ENCODE measurements at places on chromosomes 12 and 14.

DNA sequence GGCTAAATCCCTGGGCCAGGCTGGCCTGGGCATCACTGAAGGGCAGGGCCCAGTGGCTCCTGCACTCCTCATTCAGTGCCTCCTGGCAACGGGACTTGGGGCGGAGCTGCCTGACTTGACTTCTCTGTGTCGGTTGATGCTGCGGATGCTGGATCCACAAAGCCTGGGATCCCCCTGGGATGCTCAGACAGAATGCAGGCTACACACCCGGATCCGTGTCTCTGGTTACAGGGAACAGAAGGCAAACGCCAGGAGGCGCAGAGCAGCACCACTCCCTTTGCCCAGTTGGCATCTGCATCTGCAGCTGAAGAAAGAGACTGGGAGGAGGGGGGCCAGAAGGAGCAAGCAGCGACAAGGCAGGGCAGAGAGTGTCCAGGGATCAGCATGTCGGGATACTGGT is 154.5 kb upstream of the FKBP4 start:
- no peak for DNase-seq

- no peak for DNase-seq
Observed at GRCh38 chr14:73259837-73260236, 22.5 kb downstream of the PAPLN start.

GRCh38 chr14:56036353-56036752 is 81.9 kb upstream of the PELI2 start:
- DNase-seq: no peak

GRCh38 chr14:65345266-65345665 is 67.3 kb upstream of the FUT8 start:
- DNase-seq: no peak

DNA sequence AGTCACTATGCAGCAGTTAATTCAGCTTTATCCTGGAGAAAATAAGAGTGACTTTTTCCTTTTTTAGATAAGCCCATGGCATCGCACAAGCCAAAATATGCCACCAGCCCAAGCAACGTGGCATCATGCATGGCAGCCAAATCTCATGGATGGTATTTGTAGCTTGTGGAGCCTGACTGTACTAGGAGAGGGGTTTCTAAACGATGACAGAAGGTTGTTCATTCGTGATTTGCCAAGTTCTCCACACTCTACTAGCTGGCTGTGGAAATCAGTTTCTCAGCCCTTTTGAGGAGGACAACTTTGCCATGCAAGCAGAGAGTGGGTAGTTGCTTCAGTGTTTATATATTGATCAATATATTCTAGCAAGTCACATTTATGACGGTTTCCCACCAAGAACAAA is 41.4 kb upstream of the ATXN2 start:
- DNase-seq: no peak

DNA sequence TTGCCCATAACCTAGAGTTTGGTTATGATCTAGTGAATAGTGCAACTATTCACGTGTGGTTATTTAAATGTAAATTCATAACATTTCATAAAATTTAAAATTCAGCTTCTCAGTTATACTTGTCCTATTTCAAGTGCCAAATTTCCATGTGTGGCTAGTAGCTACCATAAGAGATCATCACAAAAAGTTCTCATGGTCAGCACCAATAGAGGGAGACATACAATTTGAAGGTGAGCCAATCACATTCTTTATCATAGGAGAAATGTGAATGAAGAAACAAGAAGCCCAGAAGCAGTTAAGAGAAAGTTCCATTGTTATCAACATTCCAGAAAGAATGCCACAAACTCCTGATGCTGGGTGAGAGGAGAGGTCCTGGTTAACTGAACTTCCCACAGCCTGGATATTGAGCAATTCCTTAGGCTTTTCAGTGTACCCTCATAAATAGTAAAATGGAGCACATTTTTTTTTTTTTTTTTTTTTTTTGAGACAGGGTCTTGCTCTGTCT is 892.9 kb upstream of the USP15 start:
- DNase-seq: no peak

DNA sequence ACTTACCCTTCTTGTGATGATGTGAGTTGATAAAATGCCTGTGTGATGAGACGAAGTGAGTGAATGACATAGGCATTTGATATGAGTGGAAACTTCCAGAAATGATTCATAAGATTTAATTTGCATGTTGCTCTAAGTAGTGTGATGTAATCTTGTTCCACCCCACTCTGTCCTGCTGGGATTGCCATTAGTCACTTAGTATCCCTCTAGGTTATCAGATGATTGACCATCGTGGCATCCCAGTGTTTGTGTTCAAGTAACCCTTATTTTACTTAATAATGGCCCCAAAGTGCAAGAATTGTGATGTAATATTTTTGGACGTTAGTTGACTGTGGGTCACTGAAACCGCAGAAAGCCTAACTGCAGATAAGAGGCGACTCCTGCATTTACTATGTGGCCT is 214.4 kb upstream of the DIO2 start:
- DNase-seq: no peak

GRCh38 chr12:66538970-66539369 is 139.9 kb downstream of the GRIP1 start:
- no peak for DNase-seq

- DNase-seq: no peak
Observed at GRCh38 chr14:44657696-44658388, 150.8 kb upstream of the FSCB start.

GRCh38 chr12:82968631-82969367 is 282.1 kb downstream of the TMTC2 start:
- no peak for DNase-seq

DNA sequence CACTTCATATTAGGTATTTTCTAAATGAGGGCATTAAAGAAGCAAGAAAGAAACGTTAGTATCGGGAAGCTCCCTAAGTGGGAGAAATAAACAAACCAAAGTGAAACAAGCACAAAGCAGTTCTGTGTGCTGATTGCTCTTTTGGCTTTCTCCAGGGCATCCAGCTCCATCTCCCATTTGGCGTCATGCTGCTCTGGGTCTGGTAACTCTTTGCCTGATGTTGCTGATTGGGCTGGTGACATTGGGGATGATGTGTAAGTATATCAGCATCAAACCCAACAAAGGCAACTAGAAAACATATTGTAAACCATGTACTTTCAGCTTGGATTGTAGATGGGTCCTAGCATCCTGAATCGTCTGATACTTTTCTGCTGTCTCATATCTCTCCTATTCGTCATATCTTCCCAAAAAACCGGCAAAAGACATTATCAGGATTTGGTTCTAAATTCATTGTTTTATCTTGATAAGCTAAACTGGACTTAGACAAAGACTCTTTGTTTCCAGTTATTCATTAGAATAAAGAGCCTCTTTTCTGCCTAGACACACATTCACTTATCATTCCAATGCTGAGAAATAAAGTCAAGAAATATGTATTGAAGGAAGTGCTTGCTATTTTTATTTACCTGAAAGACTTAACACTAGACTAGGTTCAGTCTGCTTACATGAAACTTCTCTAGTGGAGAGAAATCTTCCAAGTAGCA is 2.4 kb downstream of the CLEC12B start:
- no peak for DNase-seq

- DNase-seq: no peak
Observed at GRCh38 chr14:56195704-56196103, 77.5 kb downstream of the PELI2 start.

DNA sequence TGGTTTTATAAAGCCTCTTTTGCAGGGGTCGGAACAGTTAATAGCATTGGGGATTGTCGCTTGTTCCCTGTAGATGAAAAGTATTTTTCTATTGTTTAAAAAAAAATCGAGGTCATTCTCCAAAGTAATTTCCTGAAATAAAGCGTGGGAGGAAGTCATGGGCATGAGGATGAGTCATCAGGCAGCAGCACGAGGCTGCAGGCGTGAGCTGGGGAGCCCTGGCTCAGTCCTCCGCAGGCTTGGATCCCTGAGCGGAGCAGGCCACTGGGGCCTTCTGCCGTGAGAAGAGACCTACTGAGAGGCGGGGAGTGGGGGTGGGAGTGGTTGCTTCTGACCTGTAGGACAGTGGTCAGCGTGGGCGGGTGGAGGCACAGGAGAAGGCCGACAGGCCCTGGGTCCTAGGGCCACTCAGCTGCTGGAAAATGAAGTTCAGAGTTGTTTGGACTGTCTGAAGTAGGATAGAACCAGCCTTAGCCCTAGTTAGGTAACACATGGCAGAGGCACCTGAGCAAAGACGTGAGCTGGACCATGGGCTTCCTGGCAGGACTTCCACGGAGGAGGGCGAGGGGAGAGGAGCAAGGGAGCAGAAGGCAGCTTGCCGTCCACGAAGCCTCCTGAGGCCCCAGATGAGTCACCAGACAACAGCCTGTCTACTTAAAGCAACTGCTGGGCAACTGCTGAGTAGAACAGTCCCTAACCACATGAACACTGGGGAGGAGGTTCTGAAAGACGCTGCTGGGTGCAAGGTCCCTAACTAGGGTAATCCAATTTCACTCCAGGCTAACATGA is 21.1 kb upstream of the LGALS3 start:
- peak; percentile 26 for DNase-seq

Measured in esophagus squamous epithelium (tissue), 5 donors.